ENCODE measurements at places on chromosomes 3 and 15.

DNA sequence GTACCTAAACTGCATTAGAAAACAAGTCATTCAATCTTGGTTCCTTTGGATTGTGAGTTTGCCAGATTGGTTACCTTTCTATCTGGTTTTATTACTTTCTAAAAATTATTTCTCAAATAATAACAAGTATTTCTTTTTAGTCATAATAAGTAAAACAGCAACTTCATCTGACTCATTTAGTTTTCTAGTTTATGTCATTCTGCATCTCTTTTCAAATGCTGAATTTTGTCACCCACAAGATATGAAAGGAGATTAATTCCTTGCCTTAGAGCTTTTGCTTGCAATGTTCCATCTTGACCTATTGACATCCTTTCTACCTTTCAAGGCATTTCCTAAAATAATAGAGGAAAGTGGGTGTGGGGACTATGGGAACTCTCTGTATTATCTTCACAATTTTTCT, 253.6 kb upstream of the PEX5L start:
- no peaks in the 10 kb centered on the region for H3K27me3 ChIP-seq
- H3K27ac ChIP-seq: no peak overlapping the region
- H3K4me1 ChIP-seq: no peaks in the 10 kb centered on the region
- DNase-seq: no peak

GRCh38 chr3:10764259-10765051, 51.6 kb upstream of the SLC6A11 start:
- no peaks in the 10 kb centered on the region for H3K4me1 ChIP-seq
- H3K27ac ChIP-seq: no peak overlapping the region
- no peak overlapping the region for H3K4me3 ChIP-seq
- H3K27me3 ChIP-seq: peaks cover 16% of the 10 kb centered on the region
- DNase-seq: no peak
- no peaks in the 10 kb centered on the region for H3K36me3 ChIP-seq

GRCh38 chr15:53437366-53437765, 322.1 kb downstream of the WDR72 start:
- H3K4me3 ChIP-seq: no peak overlapping the region
- H3K4me1 ChIP-seq: no peaks in the 10 kb centered on the region
- H3K27me3 ChIP-seq: 0 out of 2 replicates have a peak, but pooled peaks cover 3% of the 10 kb centered on the region
- no peaks in the 10 kb centered on the region for H3K36me3 ChIP-seq

- H3K36me3 ChIP-seq: no peaks in the 10 kb centered on the region
- no peak overlapping the region for H3K4me3 ChIP-seq
- peaks cover 19% of the 10 kb centered on the region for H3K27me3 ChIP-seq
- no peak overlapping the region for H3K27ac ChIP-seq
- no peaks in the 10 kb centered on the region for H3K4me1 ChIP-seq
- DNase-seq: no peak
Observed at GRCh38 chr15:23538648-23539047, 26.8 kb upstream of the MKRN3 start.

GRCh38 chr3:146655333-146655996, 50.3 kb upstream of the PLSCR5 start:
- no peaks in the 10 kb centered on the region for H3K4me1 ChIP-seq
- H3K4me3 ChIP-seq: no peak overlapping the region
- no peak for DNase-seq

DNA sequence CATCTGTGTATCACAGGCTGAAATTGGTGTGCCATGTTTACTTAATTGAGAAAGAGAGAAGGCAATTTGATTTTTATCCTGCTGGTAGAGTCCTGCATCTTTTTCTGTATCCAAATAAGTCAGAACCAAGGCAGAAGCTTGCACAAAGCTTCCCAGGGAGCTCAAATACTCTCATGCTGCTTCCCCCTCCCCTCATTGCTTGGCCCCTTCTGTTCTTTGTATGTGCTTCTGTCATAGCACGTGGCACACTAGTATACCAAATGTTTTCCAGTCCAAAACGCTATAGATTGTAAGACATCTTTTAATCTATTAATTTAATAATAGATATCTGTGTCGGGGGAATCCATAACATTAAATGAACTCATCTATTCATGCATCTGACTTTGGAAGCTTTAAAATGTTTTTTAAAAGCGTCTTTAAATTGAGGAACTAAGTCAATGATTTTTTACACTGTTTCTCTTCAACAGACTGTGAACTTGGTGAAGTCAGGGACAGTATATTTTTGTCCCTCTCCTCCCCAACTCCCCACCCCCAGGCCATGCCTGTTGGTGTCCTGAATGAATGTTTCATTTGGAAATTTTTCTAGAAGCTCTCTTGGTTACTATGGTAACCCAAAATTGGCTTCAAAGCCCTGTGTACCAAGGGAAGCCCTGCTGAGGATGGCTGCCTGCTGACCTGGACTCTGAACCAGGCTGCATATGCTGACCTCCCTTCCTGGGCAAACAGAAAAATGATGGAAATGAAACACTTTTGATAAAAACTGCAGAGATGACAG, 26.2 kb upstream of the SLC35G2 start:
- no peak overlapping the region for H3K4me3 ChIP-seq
- DNase-seq: no peak
- H3K4me1 ChIP-seq: peaks cover 4% of the 10 kb centered on the region

- no peaks in the 10 kb centered on the region for H3K4me1 ChIP-seq
- no peak overlapping the region for H3K27ac ChIP-seq
- H3K4me3 ChIP-seq: no peak overlapping the region
- peaks cover 13% of the 10 kb centered on the region for H3K27me3 ChIP-seq
Observed at GRCh38 chr3:135440746-135441145, 524.8 kb upstream of the PPP2R3A start.

DNA sequence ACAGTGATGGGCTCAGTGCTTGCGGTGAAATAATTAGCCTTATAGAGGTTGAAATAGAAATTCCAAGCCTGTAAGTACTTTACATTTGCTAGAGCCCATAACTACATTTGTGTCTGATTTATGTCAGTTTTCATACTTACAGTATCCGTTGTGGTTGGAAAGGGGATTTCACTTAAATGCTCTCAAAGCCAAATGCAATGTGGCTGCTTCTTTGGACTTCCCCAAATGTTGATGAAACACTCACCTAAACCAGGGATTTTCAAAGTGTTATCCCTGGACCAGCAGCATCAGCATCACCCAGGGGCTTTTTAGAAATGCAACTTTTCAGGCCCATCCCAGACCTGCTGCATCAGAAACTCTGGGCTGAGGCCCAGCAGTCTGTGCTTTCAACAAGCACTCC, 378.7 kb downstream of the MCTP2 start:
- H3K27me3 ChIP-seq: peaks cover 12% of the 10 kb centered on the region
- no peak overlapping the region for H3K27ac ChIP-seq
- H3K4me3 ChIP-seq: no peak overlapping the region
- no peaks in the 10 kb centered on the region for H3K4me1 ChIP-seq
- H3K36me3 ChIP-seq: no peaks in the 10 kb centered on the region

DNA sequence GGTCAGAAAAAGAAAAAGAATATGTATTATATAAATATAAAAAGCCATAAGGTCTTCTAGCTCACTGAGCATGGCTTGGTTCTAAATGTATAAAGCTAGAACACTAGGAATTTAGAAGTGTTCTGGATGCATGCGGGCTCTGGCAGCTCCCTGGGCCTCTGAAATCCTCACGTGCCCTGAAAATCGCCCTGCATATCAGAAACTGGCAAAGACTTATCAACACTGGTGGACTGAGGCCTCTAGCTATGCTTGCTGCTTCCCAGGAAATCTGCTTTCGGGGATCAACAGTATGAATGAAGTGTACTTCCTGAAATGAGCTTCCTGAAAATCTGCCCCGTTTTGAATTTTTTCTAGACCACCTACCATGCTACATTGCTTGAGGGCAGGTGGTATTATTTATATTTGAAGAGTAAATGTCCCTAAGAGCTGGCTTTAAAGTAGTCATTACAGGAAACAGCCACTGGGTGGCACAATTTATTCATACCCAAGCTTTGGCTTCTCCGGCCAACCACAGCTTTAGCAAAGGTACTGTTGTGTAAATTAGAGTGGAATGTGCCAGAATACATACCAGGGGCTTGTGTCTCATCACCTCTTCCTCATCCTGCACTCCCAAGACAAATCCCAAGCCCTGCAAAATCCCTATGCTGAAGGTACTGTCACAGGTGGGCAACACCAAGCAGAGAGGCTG, 17.7 kb downstream of the CRTAP start:
- no peak overlapping the region for H3K4me3 ChIP-seq
- no peaks in the 10 kb centered on the region for H3K27me3 ChIP-seq
- no peaks in the 10 kb centered on the region for H3K4me1 ChIP-seq
- peak; percentile 44 for DNase-seq
- H3K36me3 ChIP-seq: peaks cover 16% of the 10 kb centered on the region

DNA sequence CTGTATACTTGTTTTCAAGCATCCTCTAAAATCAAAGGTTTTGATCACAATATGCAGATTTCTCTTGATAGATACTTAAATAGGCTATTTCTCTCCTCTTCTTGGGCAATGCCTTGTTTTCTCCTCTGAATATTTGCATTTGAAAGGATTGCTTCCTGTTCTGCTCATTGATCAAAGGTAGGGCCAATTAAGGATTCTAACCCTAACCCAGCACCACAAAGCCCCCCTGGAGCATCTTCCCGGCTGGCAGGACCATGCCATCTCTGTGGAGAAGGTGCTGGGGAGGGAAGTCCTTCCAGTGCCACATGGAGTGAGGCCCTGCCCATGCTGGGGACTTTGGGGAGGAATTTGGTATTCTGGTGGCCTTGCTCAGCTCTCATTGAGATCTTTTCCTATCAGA, 11.3 kb upstream of the NIPA2 start:
- no peaks in the 10 kb centered on the region for H3K27me3 ChIP-seq
- no peaks in the 10 kb centered on the region for H3K4me1 ChIP-seq
- no peak overlapping the region for H3K27ac ChIP-seq
- H3K4me3 ChIP-seq: no peak overlapping the region

DNA sequence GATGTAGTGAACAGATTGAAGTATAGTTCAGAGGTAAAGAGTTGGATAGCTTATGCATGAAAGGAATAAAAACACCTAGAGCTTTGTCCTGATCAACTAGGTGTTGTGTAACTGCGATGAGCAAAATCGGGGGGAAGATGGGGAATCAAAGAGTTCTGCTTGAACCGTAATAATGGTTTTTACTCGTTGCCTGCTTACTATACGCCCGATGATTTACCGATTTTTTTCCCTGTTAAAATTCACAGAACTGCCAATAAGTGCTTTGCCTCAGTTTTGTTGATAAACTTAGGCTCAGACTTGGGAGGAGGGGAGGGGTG, 783 bp upstream of the DNAJB11 start:
- peaks cover 16% of the 10 kb centered on the region for H3K36me3 ChIP-seq
- peak overlapping the region; percentile 44 for H3K27ac ChIP-seq
- no peak for DNase-seq
- H3K27me3 ChIP-seq: no peaks in the 10 kb centered on the region

GRCh38 chr3:60698117-60698516, 553.1 kb downstream of the FHIT start:
- H3K4me1 ChIP-seq: no peaks in the 10 kb centered on the region
- H3K27me3 ChIP-seq: no peaks in the 10 kb centered on the region
- DNase-seq: no peak
- H3K4me3 ChIP-seq: no peak overlapping the region
